ENCODE measurements at places on chromosomes 5 and 9.

GRCh38 chr5:127398508-127398907, 107.9 kb downstream of the MEGF10 start:
- no peak for DNase-seq
- H3K36me3 ChIP-seq = no peaks in the 10 kb centered on the region
- no peak overlapping the region for H3K4me3 ChIP-seq
- H3K4me1 ChIP-seq = no peaks in the 10 kb centered on the region
- H3K27ac ChIP-seq = no peak overlapping the region

DNA sequence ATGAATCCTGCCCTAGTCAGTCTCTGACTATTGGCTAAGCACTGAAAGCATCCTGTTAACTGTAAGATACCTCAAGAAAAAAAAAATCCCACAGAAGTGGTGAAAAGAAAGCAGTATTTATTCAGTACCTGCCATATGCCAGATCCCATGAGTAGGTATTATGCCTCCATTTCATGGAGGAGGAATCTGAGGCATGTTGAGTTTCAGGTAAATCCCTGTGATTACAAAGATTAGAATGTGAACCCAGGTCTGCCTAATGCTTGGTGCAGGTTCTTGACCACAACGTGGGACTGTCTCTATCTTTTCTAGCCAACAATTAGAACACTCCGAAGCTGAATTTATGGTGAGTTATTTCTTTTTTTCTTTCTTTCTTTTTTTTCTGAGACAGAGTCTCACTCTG, 30.9 kb downstream of the SH3RF2 start:
- H3K27me3 ChIP-seq = peaks cover 3% of the 10 kb centered on the region
- H3K27ac ChIP-seq = no peak overlapping the region
- H3K4me1 ChIP-seq = no peaks in the 10 kb centered on the region
- DNase-seq = no peak
- no peak overlapping the region for H3K4me3 ChIP-seq
- H3K36me3 ChIP-seq = no peaks in the 10 kb centered on the region

GRCh38 chr5:177276886-177277285, 26.6 kb downstream of the RAB24 start:
- no peaks in the 10 kb centered on the region for H3K27me3 ChIP-seq
- DNase-seq = no peak
- H3K4me3 ChIP-seq = no peak overlapping the region
- H3K36me3 ChIP-seq = peaks cover 22% of the 10 kb centered on the region

DNA sequence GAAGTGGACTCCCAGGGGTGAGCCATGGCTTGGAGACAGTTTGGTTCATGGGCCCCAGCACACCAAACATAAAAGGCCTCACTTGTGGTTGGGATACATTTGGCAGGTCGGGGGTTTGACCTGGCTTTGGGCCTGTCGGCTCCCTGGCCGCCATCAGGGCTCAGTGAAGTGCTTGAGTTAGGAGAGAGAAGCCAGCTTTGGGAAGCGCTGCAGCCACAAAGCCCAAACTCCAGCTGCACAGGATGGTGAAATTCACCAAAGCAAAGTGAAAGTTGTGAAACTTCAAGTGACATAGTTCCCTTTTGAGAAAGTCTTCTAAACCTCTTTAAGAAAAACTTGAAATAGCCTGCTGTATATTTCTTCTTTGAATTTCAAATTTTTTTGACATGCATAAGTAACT, 27.5 kb downstream of the SLC46A2 start:
- H3K4me3 ChIP-seq = no peak overlapping the region
- DNase-seq = no peak
- H3K27me3 ChIP-seq = no peaks in the 10 kb centered on the region
- peaks cover 8% of the 10 kb centered on the region for H3K36me3 ChIP-seq

All from activated naive CD4-positive, alpha-beta T cell treated with anti-CD3 and anti-CD28 coated beads for 36 hours (primary cell).